ENCODE measurements at places on chromosomes 2 and 18. TPM values are rescaled to one million over a fixed set of nuclear protein-coding genes. Genes with fewer than 3 reads are reported as not detected.

The GPBAR1 gene
- total RNA-seq = 1.4 TPM

The HTR2B gene
- 0.33 TPM for total RNA-seq

DNA sequence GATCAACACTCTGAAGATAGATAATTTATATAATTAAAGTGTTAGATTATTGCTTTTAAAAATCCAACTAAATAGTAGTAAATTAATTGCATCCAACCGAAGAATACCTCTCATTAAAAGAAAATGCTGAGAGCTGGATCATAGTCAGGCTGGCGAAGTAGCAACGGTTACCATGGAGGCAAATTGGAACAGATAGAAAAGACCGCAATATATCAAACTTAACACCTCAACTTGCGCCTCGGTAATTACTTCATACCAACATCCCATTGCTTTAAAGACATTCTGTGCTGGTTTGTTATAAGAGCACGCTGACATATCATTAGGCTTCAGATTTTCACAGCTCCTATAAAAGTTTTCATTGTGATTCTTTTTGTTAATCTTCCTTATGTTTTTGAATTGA, 183.8 kb upstream of the ZC3H15 start:
- H3K27me3 ChIP-seq = no peaks in the 10 kb centered on the region
- H3K4me1 ChIP-seq = no peaks in the 10 kb centered on the region
- no peaks in the 10 kb centered on the region for H3K36me3 ChIP-seq

- no peaks in the 10 kb centered on the region for H3K27me3 ChIP-seq
- H3K4me1 ChIP-seq = no peaks in the 10 kb centered on the region
- no peak overlapping the region for H3K4me3 ChIP-seq
- H3K27ac ChIP-seq = no peak overlapping the region
Measured at GRCh38 chr18:63255435-63255834, 64.1 kb downstream of the BCL2 start.

DNA sequence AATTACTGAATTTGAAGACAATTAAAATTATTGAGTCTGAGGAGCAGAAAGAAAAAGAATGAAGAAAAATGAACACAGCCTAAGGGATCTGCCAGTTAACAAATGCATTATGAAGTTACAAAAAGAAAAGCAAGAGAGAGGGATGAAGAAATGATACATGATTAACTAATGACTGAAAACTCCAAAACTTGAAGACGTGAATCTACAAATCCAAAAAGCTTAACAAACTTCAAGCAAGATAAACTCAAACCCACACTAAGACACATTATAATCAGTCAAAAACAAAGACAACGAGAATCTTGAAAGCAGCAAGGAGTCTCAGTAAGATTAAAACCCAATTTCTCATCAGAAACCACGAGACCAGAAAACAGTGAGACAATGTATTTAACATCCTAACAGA, 15.6 kb downstream of the RPRD1A start:
- no peaks in the 10 kb centered on the region for H3K27me3 ChIP-seq
- DNase-seq = no peak
- H3K36me3 ChIP-seq = no peaks in the 10 kb centered on the region
- H3K4me3 ChIP-seq = no peak overlapping the region
- no peaks in the 10 kb centered on the region for H3K4me1 ChIP-seq

GRCh38 chr2:162478721-162479129, 134.8 kb downstream of the GCA start:
- H3K36me3 ChIP-seq = no peaks in the 10 kb centered on the region
- no peak overlapping the region for H3K27ac ChIP-seq
- no peak overlapping the region for H3K4me3 ChIP-seq
- H3K4me1 ChIP-seq = no peaks in the 10 kb centered on the region
- H3K27me3 ChIP-seq = no peaks in the 10 kb centered on the region
- no peak for DNase-seq

- no peak overlapping the region for H3K4me3 ChIP-seq
- no peak for DNase-seq
- no peaks in the 10 kb centered on the region for H3K4me1 ChIP-seq
- H3K36me3 ChIP-seq = no peaks in the 10 kb centered on the region
Measured at GRCh38 chr18:55096263-55096951, 137.1 kb upstream of the CCDC68 start.

GRCh38 chr2:32495139-32495538, 132.7 kb upstream of the TTC27 start:
- DNase-seq = no peak
- H3K27me3 ChIP-seq = no peaks in the 10 kb centered on the region
- H3K36me3 ChIP-seq = peaks cover 45% of the 10 kb centered on the region
- no peak overlapping the region for H3K27ac ChIP-seq
- H3K4me3 ChIP-seq = no peak overlapping the region

- H3K4me1 ChIP-seq = no peaks in the 10 kb centered on the region
- no peak for DNase-seq
- peaks cover 23% of the 10 kb centered on the region for H3K36me3 ChIP-seq
- H3K27ac ChIP-seq = no peak overlapping the region
Measured at GRCh38 chr2:3188405-3188946, 189.1 kb downstream of the EIPR1 start.

GRCh38 chr18:33844232-33844631, 266.2 kb downstream of the ASXL3 start:
- no peaks in the 10 kb centered on the region for H3K27me3 ChIP-seq
- H3K4me1 ChIP-seq = no peaks in the 10 kb centered on the region
- DNase-seq = no peak
- H3K4me3 ChIP-seq = no peak overlapping the region
